Right ventricle myocardium inferior (tissue), 1 donor: ENCODE measurements at places on chromosomes 1 and 21.
A peak's percentile ranks its signal among the peaks of the same experiment; 100 is the strongest.

GRCh38 chr21:25240974-25241373, 366.3 kb downstream of the MRPL39 start:
- no peak for DNase-seq

DNA sequence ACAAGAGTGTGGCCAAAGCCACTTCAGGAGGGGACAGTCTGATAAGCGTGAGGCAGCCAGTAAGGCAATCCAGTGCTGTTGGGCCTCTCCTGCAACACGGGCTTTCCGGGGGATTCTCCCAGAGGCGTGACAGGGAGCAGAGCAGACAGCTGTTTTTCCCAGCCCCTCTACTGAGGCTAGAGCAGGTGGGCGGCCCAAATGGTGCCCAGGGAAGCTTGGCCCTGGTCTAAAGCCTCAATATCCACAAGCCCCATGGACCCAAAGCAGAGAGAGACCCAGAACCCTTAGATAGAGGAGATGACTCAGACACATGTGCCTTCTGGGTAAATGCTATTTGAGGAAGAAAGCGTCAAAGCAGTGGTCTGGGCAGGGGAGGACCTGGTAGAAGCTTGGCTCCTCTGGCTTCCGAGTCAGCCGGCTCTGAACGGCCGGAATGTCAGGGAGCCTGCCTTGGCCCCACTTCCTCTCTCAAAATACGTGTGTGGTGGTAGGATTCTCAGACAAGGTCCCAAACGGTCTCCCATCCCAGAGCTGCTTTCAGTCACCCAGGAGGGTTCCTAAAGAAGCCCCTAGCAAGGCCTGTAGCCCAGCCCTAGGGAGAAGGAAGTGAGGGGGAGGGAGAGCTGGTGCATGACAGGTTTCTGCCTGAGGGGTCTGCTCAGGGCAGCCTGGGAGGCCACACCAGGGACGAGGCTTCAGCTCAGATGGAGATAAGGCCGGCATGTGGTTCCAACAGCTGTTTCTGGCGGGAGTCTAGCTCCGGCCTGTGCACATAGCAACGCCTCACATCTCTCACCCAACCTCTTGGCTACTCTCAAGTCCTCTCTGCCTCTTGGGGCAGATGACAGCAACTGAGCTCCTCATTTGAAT, 28.8 kb downstream of the PIK3C2B start:
- DNase-seq, result no peak

DNA sequence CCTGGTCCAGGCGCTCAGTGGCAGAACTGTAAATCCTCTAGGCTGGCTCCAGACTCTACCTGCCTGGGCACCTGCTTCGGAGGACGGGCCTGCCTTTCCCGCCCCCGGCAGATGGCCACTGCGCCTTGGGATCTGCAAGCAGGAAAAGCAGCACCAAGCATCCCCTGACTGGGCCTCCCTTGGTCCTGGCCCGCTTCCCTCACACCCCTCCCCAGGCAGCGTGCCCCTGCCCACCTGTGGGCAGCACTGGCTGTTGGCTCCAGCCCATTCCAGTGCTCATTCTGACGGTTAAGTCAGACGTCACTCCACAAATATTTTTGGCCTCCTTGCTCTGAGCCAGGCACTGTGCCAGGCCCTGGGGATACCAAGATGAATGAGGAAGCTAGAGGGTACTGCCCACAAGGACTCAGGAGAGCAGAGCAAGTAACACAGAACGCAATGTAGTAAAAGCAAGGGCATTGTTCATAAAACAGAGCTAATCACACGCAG, 22.0 kb upstream of the BLACAT1 start:
- no peak for DNase-seq

- DNase-seq, result peak; percentile 80
Measured at GRCh38 chr1:89525169-89525855, 683 bp downstream of the LRRC8B start.

DNA sequence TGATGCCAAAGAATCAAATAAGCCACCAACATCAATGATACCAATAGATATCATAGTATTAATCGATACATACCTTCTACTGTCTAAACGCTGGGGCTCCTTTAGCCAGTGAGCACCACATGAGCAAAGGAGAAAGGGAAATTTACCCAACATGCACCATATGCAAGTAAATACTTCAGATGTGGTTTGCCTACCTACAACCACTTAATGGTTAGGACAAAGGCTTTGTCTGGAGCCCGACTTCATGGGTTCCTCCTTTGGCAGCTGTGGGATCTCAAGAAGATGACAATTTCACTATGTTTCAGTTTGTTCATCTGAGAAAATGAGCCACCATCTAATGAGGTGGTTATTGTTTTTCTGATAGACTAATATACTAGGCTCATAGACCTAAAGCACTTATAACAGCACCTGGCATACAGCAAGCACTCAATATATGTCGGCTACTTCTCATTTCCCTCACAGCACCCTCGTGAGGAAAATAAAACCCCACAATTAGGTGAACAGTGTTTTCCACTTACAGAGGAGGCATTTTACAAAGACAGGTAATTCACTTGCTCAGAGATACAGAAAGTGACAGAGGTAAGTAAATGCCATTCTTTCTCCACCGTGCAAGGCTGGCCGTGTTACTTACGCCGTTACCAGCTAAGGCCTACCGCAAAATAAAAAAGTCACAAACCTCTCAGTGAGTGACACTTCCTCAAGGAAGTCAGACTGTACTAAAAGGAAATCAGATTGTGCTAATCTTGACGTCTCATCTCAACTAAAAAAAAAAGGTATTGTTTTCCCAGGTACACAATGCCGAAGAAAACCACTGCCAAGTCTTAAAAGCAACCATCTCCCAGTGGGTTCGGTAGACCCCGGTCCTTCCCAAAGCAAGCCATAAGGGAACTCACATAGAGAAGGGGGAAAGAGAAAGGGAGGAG, 1.6 kb downstream of the TTC13 start:
- DNase-seq, result no peak

GRCh38 chr1:51675177-51675780, 58.4 kb downstream of the OSBPL9 start:
- DNase-seq, result no peak

GRCh38 chr1:228337711-228338520, 68.7 kb downstream of the TRIM11 start:
- DNase-seq, result peak; percentile 53

- no peak for DNase-seq
Measured at GRCh38 chr1:180061019-180061418, 93.7 kb upstream of the QSOX1 start.

DNA sequence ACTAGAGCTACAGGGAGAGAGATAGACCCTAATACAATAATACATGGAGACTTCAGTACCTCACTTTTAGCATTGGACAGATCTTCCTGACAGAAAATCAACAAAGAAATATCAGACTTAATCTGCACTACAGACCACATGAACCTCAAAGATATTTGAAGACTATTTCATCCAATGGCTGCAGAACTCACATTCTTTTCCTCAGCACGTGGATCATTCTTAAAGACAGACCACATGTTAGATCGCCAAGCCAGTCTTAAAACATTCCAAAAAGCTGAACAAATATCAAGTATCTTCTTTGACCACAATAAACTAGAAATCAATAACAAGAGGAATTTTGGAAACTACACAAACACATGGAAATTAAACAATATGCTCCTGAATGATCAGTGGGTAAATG, 576.0 kb downstream of the KIF26B start:
- no peak for DNase-seq

- no peak for DNase-seq
Measured at GRCh38 chr1:207628776-207629175, 16.2 kb upstream of the CR1L start.

GRCh38 chr1:205013683-205014367, 29.2 kb upstream of the CNTN2 start:
- DNase-seq, result no peak

GRCh38 chr1:22855668-22856606, 116.7 kb downstream of the LACTBL1 start:
- no peak for DNase-seq

DNA sequence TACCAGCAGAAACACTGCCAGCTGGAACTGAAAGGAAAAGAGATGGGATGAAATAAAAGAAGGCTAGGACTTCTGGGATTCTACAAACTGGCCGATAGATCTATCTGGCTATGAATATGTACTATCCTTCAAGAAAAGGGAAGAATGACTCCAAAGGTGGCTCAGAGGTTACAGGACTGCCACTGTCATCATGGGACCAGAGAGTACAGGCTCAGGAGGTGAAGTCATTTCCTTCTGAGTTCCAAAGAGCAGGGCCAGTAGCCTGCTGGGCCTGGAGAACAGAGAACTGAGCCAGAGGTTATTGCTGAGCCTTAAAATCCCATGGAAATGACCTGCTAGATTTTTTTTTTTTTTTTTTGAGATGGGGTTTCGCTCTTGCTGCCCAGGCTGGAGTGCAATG, 27.6 kb downstream of the ZNF496 start:
- no peak for DNase-seq

DNA sequence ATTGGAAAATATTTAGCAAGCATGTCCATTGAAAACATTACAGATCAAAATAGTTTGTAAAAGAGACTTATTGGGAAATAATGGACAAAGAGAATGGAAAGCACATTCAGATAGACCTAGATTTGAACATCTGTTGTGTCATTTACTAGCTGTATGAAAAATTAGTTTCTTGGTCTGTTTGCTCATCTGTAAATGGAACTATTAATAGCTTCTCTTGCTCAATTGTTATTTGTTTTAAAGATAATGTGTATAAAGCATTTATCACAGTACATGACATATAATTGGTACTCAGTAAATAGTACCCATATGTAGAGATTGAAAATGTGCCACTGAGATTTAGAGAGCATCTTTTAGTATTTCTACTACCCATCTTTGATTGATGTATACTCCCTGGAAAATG, 25.9 kb downstream of the RPAP2 start:
- no peak for DNase-seq

DNA sequence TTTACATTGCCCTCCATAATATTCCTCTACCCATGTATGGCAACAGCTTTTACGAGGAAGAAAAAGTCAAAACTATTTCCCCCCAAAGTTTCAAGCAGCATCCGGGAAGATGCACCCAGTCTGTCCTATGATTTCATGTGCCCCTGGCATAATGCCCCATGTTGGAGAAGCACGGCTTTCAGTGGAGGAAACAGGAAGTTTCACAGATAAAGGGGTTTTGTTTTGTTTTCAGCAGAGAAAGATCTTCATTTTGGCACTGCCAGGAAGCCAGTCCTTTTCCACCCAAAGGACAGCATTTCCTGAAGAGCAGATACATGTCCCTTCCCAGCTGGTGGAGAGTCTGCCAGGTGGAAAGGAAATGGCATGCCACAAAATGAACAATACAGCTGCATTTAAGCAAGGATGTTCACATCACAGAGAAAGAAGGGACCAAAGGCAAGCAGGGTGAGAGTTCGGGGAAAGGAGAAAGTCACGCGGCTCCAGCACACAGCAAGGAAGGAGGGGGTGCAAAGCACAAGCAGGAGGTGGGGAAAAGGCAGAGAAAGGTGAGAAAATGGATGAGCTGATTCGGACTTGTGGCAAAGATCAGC, 95.3 kb upstream of the HIVEP3 start:
- DNase-seq, result no peak

- DNase-seq, result no peak
Measured at GRCh38 chr1:237672748-237673147, 218.0 kb downstream of the ZP4 start.

GRCh38 chr1:17719874-17720273, 35.3 kb upstream of the ACTL8 start:
- no peak for DNase-seq

DNA sequence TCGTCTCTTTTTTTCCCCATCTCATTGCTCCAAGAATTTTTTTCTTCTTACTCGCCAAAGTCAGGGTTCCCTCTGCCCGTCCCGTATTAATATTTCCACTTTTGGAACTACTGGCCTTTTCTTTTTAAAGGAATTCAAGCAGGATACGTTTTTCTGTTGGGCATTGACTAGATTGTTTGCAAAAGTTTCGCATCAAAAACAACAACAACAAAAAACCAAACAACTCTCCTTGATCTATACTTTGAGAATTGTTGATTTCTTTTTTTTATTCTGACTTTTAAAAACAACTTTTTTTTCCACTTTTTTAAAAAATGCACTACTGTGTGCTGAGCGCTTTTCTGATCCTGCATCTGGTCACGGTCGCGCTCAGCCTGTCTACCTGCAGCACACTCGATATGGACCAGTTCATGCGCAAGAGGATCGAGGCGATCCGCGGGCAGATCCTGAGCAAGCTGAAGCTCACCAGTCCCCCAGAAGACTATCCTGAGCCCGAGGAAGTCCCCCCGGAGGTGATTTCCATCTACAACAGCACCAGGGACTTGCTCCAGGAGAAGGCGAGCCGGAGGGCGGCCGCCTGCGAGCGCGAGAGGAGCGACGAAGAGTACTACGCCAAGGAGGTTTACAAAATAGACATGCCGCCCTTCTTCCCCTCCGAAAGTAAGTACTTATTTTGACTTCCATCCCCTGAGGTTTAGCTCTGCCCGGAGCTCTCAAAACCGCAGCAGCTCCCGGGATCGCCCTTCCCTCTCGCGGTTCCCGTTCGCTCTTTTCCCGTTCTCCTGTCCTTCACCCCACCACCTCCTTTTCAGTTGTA, 1.5 kb downstream of the TGFB2 start:
- peak; percentile 61 for DNase-seq

DNA sequence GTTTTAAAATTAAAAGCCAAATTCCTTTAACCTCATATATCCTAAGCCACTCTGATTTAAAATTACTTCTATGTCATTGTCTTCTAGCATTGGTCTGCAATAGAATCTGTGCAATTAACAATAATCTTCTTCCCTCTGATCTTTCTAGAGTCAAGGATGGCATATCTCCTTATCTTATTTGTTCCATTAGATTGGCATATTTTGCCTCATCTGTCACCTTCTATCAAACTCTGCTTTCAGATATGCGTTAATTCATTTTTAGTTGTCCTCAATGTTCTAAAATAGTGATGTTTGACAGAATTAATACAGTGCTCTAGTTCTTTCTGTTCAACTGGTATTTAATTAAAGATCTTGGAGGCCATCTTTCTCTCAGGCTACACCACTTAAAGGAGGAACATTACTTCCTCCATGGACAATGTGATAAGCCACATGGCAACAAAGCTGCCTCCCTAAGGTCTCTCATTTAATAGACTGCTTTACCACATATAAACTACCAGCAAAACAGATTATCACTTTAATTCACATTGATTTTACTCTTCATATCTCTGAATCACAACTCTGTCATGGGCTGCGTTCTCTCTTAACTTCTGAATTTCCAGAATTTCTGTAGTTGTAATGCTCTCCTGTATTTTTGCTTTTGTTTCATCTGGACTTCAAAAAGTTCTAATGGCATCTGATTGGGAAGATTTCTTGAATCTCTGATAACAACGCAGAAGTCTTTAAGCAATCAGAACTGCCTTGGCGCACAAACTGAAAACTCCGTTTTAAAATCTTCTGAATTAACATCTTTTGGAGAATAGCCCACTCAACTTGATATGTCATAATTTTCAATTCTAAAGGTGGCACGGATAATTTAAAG, 2.8 kb downstream of the NRIP1 start:
- no peak for DNase-seq

GRCh38 chr1:240831191-240831631, 219.3 kb upstream of the GREM2 start:
- no peak for DNase-seq

GRCh38 chr1:222656391-222657155, 38.7 kb downstream of the MIA3 start:
- DNase-seq, result no peak

GRCh38 chr1:983798-984475, 2.0 kb upstream of the PERM1 start:
- DNase-seq, result peak; percentile 79
